ENCODE measurements at places on chromosomes 1 and 21. TPM values are rescaled to one million over a fixed set of nuclear protein-coding genes. Genes with fewer than 3 reads are reported as not detected.
A peak's percentile ranks its signal among the peaks of the same experiment; 100 is the strongest.

Gene TSSK3
- total RNA-seq: 0.76 TPM

DNA sequence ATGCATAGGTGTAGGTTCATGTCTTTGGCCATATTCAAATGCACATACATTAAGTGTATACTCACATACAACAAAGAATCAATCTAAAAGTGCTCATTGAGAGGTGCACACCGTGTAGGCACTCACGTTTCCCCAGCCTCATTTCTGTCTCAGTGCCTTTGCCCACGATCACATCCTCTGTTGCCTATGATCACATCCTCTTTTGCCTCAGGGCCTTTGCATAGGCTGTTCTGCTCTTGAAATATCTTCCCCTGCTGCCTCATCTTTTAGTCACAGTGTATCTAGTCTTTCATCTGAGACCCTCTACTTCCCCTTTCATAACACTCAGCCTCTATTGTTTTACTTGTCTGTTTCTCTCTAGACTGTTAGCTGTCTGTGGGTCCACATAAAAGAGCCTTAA lies 69.3 kb downstream of the FOXD2 start:
- DNase-seq: no peak
- H3K4me1 ChIP-seq: no peaks in the 10 kb centered on the region
- no peak overlapping the region for H3K4me3 ChIP-seq

DNA sequence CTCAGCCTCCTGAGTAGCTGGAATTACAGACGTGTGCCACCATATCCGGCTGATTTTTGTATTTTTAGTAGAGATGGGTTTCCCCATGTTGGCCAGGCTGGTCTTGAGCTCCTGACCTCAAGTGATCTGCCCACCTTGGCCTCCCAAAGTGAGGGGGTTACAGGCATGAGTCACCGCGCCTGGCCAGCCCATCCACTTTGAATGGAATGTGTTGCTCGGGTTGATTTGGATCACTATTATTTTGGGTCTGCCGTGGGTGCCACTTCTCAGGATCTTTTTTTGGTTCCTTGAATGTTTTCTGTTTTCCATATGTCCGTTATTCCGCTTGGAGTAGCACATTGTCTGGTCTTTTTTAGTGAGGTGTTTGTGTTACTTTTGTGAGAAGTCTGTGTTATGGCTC lies 17.0 kb downstream of the PCNT start:
- no peak overlapping the region for H3K4me3 ChIP-seq
- H3K4me1 ChIP-seq: peaks cover 20% of the 10 kb centered on the region
- H3K27me3 ChIP-seq: no peaks in the 10 kb centered on the region
- H3K27ac ChIP-seq: peak overlapping the region; percentile 3

DNA sequence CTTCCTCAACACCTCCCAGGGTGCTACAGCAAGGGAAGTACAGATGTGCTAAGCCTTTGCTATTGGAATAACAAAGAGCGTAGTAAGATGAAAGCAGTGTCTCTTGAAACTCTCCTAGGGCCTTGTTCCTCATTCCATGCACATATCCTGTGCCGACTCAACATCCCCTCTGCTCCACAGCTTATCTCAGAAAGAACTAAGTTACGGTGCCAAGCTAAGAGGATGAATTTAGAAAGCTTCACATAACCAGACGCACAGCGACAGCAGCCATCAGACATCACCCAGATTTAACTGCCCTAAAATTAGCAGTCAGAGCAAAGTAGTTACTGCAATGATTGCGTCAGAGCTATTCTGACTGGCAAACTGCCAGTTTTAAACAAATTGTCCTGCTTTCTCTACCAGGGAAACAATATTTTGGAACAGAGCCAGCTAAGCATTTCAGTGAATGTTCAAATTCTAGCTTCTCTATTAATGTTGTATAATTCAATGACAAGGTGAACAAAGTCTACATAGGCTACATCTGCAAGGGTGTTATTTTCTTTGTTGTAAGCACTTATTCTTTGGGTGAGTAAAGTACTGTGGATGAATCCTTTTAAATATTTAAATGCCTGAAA lies 9.5 kb downstream of the SIPA1L2 start:
- no peaks in the 10 kb centered on the region for H3K27me3 ChIP-seq
- no peak overlapping the region for H3K4me3 ChIP-seq
- no peaks in the 10 kb centered on the region for H3K36me3 ChIP-seq
- H3K4me1 ChIP-seq: no peaks in the 10 kb centered on the region

Gene TEKT2
- not detected for total RNA-seq

GRCh38 chr1:65512967-65513780 lies 92.7 kb downstream of the LEPR start:
- no peaks in the 10 kb centered on the region for H3K27me3 ChIP-seq
- DNase-seq: no peak
- H3K36me3 ChIP-seq: peaks cover 13% of the 10 kb centered on the region
- peak overlapping the region; percentile 73 for H3K27ac ChIP-seq
- H3K4me3 ChIP-seq: peak overlapping the region; percentile 10
- peaks cover 57% of the 10 kb centered on the region for H3K4me1 ChIP-seq

Gene MROH7
- total RNA-seq: not detected

All from HFFc6 (cell line).